ENCODE measurements at places on chromosomes 7 and 10. TPM values are rescaled to one million over a fixed set of nuclear protein-coding genes. Genes with fewer than 3 reads are reported as not detected.

GRCh38 chr7:130379532-130379920 is 768 bp upstream of the CPA1 start:
- peak; percentile 52 for DNase-seq

GRCh38 chr10:11176746-11177145 is 159.1 kb downstream of the CELF2 start:
- no peak for DNase-seq

- DNase-seq: no peak
Observed at GRCh38 chr7:49255054-49255453, 330.7 kb downstream of the CDC14C start.

GRCh38 chr7:43931346-43931745 is 5.1 kb downstream of the UBE2D4 start:
- DNase-seq: no peak

DNA sequence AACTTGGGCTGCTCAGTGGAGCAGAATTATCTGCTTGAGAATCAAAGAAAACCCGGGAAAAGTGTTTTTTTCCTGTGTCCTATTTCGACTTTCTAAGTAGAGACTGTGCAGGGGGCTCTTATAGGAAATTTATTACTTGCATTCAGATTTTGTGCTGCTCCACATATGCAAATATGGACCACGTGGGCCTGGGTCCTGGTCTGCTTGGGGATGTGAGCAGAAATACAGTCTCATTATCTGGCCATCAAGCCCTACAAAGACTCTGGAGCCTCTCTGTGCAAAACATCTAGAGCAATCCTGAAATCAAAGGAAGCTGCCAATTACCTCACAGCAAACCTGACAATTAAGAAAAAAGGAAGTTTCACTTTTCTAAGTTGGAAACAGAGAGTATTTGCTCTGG is 216.9 kb downstream of the LRMDA start:
- DNase-seq: no peak

GRCh38 chr7:1675673-1676549 is 5.8 kb downstream of the ELFN1 start:
- DNase-seq: peak; percentile 73

DNA sequence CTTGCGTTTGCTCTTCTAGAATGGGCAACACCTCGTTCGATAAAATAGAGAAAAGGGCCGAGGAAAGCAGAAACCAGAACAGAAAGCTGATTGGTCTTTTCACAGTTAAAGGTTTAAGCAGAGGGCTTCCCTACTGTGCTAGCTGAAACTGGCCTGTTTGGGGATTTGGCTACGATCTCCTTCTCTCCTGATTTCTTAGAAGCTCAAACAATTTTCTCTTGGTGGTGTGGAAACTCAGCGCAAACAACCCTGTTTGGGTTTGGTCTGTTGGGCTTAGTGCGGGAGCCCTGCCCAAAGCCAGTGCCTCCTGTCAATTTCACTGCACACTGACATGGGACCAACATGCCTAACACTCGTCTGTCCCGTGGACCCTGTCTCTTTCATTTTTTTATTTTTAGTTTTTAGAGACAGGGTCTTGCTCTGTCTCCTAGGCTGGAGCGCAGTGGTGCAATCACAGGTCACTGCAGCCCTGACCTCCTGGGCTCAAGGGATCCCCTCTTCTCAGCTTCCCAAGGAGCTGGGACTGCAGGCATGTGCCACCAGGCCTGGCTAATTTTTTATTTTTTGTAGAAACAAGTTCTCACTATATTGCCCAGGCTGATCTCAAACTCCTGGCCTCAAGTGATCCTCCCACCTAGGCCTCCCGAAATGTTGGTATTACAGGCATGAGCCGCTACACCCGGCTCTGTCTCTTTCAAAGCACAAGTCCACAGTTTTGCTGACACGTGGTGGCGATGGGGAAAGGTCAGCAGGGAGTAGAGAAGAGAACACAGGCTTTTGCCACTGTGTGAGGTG is 16.5 kb upstream of the BNIP3 start:
- DNase-seq: no peak

DNA sequence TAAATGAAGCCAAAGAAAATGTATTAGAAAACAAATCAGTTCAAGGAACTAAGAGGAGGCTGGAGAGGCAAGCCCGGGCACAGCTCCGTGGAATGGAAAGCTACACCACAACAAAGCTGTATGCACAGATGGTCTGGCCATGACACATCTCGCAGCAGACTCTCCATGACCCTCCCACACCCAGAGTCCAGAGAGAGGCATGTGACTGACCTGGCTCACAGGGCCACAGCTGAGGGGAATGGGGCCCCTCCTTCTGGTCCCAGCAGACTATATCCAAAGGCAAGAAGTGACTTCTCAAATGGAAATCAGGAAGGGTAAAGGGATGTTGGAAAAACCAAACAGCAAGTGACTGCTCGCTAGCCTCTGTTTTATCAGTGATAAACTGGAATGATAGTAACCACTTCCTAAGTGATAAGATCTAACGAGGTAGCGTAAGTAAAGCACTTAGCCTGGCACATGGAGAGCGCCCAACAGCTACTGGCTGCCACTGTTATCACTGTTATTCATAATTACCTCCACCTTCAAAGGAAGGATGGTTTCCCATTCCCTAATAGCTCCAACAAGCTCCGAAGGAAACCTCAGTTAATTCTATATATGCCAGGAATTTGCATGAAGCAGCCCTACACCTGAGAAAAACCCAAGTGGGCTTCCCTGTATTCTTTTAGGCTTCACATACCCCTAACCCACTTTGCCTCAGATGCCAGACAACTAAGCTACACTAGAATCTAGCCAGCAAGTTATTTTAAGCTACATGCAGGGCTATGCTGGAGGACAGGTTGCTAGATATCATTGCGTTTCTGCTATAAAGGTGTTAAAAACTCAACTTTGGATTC is 8.4 kb downstream of the OSBPL3 start:
- no peak for DNase-seq

GRCh38 chr10:16653224-16653623 is 131.5 kb upstream of the C1QL3 start:
- DNase-seq: no peak

DNA sequence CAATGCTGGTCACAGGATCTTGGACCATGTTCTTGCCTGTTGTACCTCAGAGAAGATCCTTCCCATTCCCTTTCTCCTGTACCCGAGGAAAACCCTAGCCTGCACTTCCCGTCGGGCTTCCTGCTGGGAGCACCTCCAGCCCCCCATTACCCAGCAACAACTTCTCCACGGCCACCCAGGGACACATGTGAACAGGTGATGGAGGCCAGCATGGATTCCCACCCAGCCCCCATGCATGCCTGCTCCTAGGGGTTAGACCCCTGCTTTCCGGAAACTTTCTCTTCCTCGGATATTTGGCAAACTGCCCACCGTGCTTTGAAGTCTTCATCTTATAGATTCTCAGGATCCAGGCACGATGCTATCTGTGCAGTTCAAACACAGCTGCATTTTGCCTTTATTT is 67.3 kb downstream of the CALML3 start:
- no peak for DNase-seq

DNA sequence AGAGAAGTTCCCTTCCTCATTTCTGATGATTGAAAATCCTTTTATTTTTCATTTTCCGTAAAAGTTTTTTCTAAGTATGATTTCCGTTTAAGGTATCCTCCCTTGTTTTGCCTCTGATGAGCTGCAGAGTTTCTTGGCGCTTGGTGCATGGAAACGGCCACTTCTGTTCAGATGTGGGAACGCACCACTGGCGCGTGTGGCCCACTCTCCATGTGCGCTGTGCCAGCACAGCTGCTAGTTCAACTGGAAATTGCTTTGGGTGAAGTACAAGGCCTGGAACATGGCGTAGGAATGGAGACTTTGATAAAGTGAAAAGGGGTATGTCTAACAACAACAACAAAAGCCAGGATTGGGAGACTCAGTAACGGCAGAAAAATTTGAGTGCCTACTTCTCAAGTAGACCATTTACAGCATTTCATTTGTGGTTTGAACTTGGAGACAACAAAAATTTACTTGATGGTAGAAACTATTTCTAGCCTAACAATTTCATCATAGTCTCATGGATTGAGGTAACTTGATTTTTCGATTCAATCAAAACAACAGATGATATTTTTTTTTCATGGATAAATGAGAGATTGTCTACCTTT is 364.2 kb downstream of the SUGCT start:
- DNase-seq: no peak

DNA sequence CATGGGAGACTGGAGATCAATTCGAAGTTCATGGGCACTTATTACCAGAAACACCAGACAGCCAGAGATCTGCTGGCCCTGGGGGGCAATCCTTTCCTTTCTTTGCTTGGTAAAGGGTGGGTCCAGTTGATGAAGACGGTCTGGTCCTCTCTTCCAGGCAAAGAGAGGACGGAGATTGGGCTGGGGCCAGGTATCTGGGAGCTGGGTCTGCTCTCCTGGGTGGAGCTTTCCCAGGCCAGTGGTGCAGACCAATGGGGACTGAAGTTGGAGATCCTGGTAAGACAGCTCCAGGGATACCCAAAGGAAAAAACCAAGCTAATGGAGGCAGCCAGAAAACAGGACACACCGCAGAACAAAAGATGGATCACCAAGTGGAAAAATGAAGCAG is 18.3 kb downstream of the NOD1 start:
- DNase-seq: no peak

DNA sequence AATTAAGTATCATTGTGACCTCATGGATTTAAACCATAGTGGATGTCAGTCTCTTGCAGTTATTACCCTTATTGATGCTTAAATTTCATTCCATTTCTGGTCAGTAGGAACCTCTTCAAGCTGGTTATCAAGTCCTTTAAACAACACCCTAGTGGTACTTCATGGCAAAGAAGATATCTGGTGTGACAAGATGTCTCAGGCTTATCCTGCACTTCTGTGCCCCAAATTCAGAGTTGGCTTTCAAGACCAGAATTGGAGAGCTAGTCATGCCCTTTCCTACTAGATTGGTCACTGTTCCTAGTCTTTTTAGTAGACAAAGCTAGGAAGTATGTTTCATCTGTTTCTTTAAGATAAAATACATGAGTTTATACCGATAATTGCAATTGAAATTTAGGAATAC is 54.9 kb downstream of the KMT2E start:
- DNase-seq: no peak

GRCh38 chr7:147775516-147776284 is 814.9 kb upstream of the C7orf33 start:
- no peak for DNase-seq

DNA sequence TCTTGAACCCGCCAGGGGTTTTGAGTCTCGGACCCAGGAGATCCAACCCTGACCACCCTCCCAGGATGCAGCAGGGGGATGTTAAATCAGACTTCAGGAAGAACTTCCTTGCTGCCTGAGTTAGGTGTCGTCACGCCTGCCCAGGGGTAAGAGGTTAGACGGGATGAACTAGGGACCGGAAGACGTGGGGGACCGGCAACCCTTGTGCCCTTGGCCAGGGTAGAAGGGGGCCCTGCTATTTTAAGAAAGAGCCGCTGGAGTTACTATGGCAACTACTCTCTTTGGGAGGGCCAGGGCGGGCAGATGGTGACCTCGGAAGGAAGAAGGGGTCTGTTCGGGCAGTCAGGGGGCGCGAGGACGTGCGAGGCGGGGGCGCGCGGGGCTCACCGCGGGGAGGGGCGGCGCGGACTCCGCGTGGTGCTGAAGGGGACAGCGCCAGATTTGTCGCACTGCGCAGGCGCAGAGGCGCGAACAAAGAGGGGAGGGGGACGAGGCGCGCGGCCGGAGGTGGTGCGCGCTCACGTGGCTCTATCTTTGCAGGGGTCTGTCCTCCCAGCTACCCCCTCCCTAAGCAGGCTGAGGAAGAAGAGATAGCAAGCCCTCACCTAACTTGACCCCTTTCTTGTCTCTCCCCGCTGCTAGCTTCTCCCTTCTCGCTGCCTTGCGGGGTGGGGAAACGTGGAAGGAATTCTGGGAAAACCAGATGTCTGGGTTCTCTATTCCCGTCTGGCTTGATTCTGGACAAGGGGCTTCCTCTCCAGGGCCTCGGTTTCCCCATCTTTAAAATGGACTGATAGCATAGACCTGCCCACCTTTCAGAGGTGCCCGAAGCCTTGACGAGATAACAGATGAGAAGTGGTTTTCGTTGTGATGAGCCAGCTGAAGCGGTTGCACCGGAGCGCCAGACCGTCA is 940 bp upstream of the PSD start:
- peak; percentile 48 for DNase-seq

DNA sequence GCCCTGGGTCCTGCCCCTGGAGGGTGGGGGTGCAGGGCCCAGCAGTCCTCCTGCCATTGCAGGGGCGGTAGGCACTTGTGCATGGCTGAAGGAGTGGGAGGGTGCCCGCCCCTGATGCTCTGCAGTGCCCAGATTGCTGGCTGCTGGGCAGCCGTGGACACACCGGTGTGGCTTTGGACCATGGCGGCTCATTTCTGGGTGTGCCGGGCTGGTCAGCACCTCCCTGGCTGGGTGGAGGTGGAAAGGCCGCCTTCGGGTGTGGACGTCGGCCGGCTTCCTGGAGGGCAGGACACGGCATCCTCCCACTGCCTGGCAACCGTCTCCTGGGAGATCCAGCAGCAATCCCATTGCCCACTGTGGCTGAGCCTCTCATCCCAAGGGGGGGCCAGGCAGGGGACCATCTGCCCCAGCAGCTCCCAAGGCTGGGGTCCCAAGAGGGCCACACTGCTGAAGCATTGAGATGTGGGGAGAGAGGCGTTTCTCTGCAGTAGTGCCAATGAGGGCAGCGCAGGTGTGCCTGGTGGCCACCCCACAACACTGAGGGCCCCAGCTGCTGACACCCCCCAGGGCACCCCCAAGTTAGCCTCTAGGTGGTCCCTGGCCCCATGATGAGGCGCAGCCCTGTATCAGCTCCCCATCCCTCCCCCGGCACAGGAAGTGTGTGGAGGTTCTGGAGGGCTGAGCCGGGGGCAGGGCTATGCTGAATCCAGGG is 12.9 kb downstream of the TTYH3 start:
- DNase-seq: peak; percentile 73

The ZNF804B gene
- total RNA-seq: not detected

The RBP3 gene
- not detected for total RNA-seq

The DRGX gene
- not detected for total RNA-seq

The TUBB8 gene
- not detected for total RNA-seq

The XRCC2 gene
- 1.0 TPM for total RNA-seq

The SLC18A2 gene
- total RNA-seq: 0.44 TPM
